ENCODE measurements at places on chromosomes 2 and 18.

DNA sequence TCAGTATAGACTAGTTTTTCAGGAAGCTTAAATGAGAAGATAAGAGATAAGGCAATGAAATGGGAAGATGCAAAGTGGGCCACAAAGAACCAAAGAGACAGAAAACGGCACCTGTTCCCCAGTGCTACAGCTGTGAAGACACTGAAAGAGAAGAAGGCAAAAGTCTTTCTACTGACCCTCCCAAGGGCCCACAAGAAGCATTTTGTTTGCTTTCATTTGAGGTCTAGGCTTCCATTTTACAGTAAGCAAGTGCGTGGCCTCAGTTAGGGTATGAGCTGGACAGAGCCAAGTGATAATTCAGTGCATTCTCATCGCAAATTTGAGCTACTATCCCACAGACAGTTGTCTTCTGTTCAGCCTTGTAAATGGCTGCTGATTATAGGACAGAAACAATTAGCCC is 53.4 kb upstream of the STK17B start:
- DNase-seq = no peak

- DNase-seq = no peak
These were observed 151.6 kb downstream of the PTGR3 start for GRCh38 chr18:75057169-75057960.

GRCh38 chr2:100812573-100812972 is 7.4 kb upstream of the NPAS2 start:
- DNase-seq = no peak

DNA sequence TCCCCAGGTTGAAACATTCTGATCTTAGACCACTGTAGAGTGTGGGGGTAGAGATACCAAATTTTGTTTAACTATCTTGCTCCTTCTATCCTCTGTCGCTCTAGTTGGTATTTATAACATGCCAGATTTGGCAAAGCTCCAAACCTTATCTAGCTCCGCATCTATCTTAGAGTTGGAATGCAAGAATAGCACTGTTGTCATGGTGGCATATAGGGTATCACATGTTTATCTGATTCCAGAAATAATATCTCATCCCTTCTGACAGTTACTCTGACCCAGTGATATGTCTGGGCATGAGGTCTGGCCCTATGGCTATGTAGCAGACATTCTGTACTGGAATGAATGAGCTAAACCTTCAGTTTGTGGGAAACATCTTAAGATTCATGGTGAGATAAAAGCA is 51.7 kb downstream of the CABYR start:
- DNase-seq = no peak

GRCh38 chr2:65277791-65278483 is 50.3 kb downstream of the ACTR2 start:
- no peak for DNase-seq

DNA sequence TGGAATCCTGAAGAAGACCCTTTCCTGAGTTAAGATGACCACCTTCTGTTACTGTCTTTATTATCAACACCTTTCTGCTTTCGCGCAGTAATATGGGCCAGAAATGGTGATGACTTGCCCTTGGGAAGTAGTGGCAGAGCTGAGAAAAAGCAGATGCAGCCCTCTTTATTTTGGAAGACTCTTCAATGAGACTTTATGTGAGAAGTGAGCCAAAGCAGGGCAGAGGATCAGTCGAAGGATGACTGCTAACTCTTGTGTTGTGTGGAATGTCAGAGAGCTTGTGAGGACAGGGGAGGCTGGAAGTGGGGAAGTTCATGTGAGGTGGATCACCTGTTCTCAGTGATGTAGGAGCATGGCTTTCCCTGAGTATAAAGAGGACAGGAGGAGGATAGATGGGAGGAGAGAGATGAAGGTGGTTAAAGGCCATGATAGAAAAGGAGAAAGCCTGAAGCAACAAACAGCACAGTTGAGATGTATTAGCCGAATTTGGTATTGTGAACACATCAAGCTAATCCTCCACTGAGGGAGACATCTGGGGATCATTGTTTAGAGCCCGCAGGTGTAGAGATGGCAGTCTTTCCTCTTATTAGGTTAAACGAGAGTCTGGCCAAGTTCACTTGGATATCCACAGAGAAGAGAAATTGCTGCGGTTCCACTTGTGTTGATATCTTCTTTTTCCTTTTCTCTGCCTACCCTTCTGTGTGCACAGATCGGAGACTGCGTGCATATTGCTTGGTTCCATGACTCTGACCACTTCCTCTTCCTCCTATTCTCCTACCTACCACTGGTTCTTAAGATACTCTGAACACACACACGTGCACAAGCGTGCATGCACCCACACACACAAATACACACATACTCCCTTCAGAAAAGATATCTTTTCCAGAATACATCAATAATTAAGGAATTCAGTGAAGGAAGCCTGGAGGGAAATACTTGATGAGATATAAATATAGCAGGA is 67.4 kb downstream of the SLC9A2 start:
- no peak for DNase-seq

- no peak for DNase-seq
These were observed 19.0 kb upstream of the TMEM247 start for GRCh38 chr2:46460241-46460921.

- no peak for DNase-seq
These were observed 24.1 kb downstream of the INPP4A start for GRCh38 chr2:98468621-98469236.

- DNase-seq = no peak
These were observed 27.4 kb downstream of the PPP1CB start for GRCh38 chr2:28779001-28779400.

DNA sequence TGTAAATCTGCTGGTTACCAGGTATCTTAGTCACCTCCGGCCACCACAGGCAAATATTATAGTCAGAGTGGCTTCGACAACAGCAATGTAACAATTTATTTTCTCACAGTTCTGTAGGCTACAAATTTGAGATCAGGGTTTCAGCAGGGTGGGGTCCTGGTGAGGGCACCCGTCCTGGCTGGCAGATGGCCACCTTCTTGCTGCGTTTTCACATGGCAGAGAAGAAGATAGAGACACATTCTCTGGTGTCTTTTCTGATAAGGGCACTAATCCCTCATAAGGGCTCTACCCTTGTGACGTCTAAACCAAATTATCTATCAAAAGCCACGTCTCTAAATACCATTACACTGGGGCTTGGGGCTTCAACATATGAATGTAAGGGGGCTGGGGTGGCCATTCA is 843.2 kb upstream of the FANCL start:
- no peak for DNase-seq

DNA sequence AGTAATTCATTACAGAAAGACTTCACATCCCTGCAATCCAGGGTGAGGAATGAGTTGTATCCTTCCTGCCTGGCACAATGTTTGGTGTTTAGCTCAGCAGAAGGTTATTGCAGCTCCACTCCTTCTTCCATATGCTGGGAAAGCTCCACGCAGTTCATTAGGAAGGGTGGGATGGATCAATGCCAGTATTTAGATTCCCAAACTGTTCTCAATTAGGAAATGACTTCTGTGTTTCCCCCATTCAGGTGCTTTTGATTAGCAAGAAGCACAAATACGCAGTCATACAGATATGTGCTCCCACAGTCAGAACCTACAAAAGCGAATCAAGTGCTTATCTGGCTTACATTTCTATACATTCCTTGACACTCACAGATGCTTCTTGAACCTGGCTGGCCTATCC is 340.6 kb downstream of the NYAP2 start:
- no peak for DNase-seq

GRCh38 chr2:84799772-84800171 is 81.1 kb downstream of the TRABD2A start:
- DNase-seq = no peak

DNA sequence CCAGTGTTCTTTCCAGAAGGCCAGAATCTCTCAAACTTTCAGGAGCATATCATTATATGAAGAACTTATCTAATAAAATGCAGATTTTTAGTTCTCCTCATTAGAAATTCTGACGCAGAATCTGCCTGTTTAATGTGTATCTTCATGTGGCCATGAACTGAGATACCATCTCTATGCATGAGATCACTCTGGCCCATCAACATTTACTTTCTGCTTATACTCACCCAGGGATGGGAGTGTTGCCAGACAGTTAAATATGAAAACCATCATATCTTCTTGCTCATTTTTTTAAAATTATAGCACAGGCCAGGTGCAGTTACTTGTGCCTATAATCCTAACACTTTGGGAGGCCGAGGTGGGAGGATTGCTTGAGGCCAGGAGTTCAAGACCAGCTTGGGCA is 60.4 kb downstream of the MAPK4 start:
- DNase-seq = no peak

DNA sequence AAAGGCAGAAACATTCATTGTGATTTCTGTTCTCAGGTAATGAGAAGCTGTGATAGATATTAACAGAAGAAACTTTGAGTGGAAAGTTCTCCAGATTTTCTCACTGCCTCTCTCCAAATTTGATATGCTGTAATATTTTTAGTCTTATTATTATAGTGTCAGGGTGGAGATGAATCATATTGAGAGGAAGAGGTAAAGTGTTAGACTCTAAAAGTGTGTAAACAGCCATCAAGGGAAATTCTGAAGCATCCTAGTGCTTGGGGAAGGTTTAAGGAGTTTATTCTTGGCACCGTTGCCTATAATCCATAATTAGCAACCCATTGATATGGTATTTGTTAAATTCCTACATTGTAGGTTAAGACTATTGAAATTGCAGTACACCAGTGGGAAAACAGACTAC is 104.7 kb upstream of the NABP1 start:
- no peak for DNase-seq

- DNase-seq = no peak
These were observed 215.3 kb downstream of the RND3 start for GRCh38 chr2:150271952-150272802.

- no peak for DNase-seq
These were observed 90.5 kb downstream of the NXPH2 start for GRCh38 chr2:138689705-138690104.

DNA sequence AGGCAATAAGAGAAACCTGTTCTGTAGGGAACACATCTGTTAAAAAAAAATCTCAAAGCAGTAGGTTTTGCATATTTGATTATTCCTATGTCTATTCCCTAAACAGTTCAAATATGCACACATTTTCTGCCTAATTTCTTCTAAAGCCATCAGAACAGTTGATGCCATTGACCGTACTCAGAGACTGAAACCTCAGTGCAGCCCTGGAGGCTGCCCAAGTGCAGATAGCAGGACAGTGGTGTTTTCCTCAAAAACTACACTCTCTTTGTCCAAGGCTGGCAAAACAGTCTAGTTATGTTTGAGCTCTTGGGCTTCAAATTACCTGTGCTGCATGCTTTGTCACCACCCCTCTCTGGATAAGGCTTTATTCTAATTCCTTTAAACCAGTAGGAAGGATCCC is 23.3 kb upstream of the NFE2L2 start:
- DNase-seq = no peak

GRCh38 chr2:101133492-101134100 is 17.6 kb downstream of the TBC1D8 start:
- no peak for DNase-seq

- no peak for DNase-seq
These were observed 58.6 kb downstream of the ODC1 start for GRCh38 chr2:10389573-10389972.

DNA sequence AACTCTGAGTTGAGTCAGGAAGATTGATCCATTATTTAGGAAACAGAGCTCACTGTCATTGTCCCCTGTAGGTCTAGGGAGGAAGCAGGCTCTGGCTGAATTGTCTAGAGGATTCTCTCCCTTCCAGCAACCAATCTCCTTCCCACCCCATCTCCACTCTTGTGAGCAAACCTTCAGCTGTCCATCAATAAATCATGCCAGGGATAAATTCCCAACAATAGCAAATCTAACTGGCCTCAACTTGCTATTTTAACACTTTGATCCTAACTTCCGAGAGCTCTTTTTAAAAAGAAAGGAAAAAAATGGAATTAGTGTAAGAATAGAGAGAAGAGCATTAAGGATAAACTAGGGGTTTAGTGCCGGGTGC is 53.5 kb downstream of the ATP8B1 start:
- DNase-seq = no peak

DNA sequence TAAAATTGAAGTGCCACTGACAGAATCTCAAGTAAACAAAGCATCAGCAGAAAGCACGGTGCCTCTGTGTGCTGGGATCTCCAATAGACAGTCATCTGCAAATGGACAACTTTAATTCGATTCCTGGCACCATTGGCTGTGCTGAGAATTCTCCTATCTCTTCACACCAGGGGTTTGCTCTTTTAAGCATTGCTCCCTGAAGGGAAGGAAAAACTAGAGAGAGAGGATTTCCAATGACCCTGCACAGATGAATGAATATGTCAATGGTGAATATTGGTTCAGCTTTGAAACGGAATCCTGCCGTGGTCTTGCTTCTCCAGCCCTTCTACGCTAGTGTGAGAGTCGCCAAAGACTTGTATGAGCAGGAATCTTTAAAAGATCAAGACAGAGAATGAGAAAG is 97.9 kb downstream of the FIGN start:
- DNase-seq = no peak

DNA sequence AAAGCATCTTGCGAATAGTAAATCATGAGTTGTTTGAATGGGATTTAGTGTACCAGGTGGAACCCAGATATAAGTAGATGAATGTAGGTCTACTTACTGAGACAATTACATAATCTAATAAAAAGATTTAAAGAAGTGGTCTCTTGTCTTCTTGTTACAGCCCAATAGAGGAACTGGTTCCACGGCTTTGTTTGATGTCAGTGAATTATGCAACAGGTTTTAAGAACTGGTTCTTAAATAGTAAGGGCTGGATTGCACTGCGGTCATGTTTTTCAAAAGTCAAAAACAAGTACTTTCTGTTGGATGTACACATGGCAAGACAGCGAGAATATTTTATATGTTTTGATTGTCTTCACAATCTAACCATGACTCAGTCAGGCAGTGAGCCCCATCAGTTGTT is 15.4 kb upstream of the SLC9A2 start:
- DNase-seq = no peak

DNA sequence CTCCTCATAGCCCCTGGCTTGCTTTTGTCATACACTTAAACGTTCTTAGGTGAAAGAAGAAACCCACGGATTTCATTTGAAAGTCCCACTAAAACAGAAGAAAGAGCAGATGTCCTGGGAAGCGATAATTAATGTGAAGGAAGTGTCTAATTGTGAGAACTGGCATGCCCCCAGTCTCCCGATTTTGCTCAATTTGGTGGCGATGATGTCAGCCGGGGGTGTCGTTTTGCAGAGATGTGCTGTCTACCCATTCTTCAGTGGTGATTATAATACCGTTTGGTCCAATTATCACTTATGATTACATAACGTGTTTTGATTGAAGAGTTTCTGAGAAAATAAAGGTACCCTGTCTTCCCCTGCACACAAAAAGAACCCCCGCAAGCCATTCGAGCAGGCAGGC is 103.1 kb downstream of the RTN4 start:
- no peak for DNase-seq

DNA sequence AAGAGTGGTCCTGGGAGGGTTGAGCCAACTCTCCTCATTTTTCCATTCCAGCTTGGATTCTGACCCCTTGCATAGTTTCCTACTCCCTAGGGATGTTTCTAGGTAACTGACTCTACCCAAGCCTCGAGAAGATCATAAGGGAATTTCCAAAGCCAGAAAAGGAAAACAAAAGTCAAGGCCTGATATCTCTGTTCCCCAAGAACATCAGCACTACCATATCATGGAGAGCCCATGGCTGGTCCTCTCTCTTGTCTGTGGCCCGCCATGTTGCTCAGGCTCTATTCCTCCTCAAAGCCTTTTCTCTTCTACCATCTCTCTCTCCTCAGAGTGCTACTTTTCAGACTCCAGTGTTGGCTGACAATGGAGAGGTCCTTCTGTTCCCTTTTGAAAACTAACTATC is 99.6 kb upstream of the KLF7 start:
- no peak for DNase-seq

GRCh38 chr18:70671889-70672565 is 383.2 kb downstream of the SOCS6 start:
- no peak for DNase-seq

GRCh38 chr2:225104971-225105370 is 62.7 kb upstream of the DOCK10 start:
- no peak for DNase-seq

- no peak for DNase-seq
These were observed 5.5 kb downstream of the FZD5 start for GRCh38 chr2:207764096-207764630.

Data from stimulated activated CD4-positive, alpha-beta T cell treated with anti-CD3 and anti-CD28 coated beads, TNF-alpha, amount 100 ng/mL, for 48 hours (primary cell).